ENCODE measurements at places on chromosomes 1 and 21.

GRCh38 chr1:226719596-226720387 is 19.3 kb downstream of the ITPKB start:
- DNase-seq = no peak

- DNase-seq = no peak
Measured at GRCh38 chr1:9842781-9843575, 19.2 kb upstream of the CLSTN1 start.

- no peak for DNase-seq
Measured at GRCh38 chr1:226497991-226498639, 50.4 kb upstream of the STUM start.

DNA sequence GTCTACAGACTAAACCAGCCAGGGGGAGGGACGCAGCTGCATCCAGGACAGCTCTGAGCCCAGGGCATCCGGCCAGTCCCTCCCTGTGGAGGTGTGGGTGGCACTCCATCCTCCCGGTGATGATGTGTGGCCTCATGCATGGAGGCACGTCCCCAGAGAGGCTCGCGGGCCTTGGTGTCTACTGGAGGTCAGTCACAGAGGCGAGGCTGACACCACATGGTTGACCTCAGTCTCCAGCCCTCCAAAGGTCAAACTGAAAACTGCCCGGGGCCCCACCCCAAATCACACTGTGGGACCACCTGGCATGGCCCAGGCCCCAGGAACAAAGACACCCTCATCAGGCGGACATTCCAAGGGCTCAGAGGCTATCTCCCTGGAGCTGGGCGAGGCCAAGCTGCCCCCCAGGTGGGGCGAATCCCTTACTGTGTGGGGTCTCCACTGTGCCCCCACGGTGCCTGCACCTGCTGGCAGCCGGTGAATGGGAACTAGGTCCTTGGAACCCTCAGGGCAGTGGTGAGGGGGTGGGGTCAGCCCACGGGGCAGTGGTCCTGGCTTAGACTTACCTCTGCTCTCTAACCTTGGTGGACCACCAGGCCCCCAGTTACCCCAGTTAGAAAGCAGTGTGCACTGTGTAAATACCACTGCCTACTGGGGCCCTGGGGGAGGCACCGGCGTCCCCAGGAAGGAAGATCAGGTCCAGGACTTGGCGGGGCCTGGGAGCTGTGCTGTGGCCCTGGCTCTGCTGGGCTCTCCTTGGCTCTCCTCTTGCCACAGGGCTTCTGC is 49.1 kb downstream of the TRPM2 start:
- DNase-seq = peak; percentile 24

DNA sequence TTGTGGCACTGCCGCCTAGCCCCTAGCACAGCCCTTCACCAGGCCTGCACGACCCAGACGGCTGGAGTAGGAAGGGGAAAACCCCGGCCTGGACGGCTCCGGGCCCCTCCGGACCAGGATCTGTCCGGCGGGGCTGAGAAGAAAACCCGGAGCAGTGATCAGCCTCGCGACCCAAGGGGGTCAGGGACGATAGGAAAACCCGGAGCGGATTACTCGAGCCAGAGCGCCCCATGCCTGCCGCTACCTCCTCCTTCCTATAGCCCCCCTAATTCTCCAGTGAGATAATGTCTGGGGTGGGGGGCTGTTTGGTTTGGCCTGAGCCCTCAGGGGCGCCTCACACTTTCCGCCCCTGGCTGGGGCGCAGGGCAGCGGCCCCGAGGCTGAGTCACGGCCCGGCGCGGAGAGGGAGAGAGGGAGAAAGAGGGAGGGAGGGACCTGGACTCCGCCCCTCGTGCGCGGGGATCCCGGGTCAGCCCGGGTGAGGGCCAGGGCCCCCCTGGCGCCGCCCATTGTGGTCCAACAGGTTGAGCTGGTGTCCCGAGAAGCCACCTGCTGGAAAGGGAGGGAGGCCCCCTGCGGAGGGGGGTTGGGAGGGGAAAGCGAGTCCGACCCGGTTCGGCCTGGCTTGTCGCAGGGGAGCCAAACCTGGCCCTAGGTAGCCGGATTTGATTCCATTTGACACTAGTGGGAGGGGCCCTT is 1.7 kb upstream of the ZBTB7B start:
- DNase-seq = peak; percentile 84

DNA sequence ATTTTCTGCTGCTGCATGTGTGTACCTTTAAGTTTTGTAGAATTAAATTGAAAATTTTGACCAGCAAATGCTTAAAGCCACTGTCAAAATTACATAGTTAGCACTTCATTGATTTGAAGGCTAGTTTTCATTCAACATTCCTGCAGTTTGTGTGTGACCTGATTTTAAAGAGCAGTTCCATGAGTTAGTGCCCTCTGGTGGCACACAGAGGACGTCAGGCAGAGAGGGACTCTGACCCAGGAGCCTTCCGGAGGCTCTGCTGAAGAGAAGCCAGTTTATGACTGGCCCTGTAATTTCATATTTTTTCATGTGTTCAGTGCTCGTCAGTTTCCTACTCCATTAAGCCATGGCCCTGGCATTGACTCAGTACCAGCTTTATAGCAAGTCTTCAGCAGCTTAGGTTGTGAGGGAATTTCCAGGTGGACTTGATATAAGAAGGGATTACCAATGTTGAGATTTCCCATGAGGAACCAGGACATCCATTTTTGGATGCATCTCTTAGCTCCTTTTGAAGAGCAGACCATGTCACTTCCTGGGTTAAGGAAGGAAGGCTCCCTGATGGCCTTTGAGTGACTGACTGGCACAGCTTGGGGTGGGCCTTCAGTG is 104.7 kb downstream of the CAMTA1 start:
- DNase-seq = peak; percentile 56

DNA sequence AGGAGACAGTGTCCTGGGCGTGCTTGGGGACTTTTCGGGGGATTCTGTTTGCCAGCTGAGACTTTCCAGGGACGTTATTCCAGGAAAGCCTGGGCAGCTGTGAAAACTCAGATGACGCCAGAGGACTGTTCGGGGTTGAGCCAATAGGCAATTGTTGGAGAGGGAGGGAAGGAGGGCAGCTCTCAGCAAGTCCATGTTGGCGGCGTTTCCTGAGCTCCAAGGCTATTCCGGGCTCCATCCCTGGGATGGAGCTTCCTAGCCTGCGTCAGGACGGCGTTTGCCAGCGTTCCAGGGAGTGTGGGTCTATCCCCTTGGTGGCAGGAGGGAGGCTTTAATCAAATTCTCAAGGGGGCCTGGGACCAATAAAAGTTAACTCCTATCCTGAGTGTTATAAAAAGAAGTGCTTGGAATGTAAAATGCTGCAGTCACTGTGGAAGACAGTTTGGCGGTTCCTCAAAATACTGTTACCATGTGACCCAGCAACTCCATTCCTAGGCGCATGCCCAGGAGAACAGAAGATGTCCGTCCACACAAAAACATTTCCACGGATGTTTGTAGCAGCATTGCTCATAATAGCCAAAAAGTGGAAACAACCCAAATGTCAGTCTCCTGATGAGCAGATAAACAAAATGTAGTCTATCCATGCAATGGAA is 15.2 kb downstream of the SLC27A3 start:
- peak; percentile 42 for DNase-seq

DNA sequence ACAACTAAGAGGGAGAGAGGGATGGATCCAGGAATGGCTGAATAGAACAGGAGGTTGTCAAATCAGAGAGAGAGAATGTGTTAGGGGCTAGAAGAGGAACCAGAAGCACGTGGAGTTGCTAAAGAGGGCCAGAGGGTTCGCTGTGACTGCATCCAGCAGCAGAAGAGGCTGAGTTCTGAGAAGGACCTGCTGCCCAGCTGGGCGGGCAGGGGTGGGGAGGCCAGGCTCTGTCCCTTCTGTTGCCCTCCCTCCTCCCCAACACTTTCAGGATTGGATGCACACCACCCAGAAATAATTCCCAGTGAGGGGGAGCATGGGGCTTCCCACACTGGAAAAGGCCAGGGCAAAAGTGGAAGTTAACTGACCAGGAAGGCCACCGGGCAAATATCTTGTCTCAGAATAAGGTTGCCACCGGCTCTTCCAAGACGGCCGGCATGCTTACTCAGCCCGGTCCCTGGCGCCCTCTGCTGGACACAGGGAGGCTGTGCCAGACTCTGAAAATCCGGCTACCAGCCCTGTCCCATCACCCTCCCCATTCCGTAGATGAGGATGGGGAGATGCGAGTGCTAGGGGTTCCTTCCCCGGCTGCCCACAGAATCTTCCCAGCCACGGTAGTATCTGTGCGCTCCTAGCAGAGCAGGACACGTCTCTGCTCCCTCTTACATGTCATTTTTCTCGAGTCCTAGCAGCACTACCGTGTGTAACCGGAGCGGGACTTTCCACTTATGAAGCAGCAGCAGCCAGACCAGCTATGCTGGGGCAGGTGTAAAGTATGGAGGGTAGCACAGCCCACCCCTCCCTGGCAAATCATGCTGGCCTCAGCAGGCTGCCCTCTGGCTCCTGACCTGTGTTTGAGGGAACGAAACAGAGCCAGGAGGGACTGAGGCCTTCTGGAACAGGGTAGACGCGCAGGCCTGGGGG is 46.8 kb upstream of the A3GALT2 start:
- peak; percentile 78 for DNase-seq

DNA sequence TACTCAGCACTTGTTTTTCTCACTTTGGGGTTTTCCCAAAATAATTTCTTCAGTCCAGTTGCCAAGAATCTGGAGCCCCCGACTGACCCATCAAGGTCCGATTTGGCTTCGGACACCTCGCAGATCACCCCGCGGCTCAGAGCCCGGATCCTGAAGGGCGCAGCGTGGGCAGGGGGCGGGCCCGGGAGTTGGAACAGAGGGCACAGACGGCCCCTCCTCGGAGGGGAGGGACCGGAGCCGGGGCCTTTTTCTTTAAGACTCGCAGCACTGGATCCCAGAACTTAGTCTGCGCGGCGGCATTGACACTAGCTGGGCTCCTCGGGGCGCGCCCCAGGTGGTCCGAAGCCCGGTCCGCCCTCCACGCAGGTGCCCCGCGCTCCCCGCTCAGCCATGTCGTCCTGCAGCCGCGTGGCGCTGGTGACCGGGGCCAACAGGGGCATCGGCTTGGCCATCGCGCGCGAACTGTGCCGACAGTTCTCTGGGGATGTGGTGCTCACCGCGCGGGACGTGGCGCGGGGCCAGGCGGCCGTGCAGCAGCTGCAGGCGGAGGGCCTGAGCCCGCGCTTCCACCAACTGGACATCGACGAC is at the start of gene CBR3:
TSS of gene CBR3 (plus strand) at position 277 of the 588 bp plus-strand sequence. CDS start at position 391, 114 bp downstream.
- peak; percentile 72 for DNase-seq

GRCh38 chr1:175792136-175792535 is 48.7 kb upstream of the TNR start:
- DNase-seq = no peak

DNA sequence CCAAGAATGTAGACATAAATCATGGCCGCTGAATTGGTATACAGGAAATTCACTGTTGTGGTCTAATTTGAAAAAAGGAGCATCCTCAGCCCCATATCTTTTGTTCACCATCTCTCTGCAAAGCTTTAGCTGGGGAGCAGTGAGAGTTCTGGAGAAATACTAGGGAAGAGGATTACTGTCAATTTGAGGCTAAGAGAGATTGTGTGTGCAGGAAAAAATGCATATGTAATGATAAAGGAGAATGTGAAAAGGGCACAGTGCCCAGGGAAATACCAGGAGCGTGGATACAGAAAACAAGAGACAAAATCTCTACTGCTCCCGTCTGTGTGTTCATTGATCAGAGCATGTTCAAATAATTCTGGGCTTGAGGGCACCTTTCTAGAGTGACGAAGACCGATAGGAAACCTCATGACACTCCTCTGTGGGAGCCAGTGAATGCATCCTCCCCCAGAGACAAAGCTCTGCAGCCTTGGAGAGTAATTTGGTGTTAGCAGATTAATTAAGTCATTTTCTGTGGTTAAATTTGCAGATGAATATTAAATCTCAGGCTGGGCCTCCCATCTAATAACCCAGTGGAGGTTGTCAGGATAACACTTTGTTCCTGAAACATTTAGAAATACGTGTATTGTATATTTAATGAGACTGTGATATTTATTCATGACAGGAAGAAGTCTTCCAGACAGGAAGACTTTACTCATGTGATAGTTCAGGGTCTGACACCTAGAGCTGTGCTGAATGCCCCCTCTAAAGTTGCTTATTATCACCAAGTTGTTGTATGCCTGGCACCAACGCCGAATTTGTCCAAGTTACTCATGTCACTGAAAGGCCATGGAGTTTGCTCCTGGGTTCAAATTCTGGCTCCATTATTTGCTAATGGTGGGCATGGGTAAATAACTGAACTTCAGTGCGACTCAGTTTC is 287.3 kb upstream of the SGIP1 start:
- no peak for DNase-seq

DNA sequence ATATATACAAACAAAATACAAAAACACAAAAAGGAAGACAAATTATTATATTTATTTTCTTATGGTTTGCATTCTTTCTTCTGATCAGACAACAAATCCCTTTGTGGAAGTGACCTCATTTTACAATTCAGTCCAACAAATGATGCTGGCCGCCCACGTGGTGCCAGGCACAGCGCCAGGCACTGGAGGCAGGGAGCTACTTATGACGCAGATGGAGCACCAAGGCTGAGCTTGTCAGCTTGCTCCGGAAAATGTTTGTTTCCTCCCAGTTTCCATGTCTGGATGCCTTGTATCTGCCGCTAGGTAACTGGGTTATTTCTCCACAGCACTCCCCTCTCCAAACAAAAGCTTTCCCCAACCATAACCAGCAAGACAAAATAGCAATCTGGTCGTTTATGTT is 30.7 kb upstream of the CD34 start:
- DNase-seq = peak; percentile 80

GRCh38 chr1:66605419-66605997 is 71.6 kb downstream of the SGIP1 start:
- no peak for DNase-seq

- no peak for DNase-seq
Measured at GRCh38 chr1:37243368-37244082, 209.2 kb upstream of the GRIK3 start.

DNA sequence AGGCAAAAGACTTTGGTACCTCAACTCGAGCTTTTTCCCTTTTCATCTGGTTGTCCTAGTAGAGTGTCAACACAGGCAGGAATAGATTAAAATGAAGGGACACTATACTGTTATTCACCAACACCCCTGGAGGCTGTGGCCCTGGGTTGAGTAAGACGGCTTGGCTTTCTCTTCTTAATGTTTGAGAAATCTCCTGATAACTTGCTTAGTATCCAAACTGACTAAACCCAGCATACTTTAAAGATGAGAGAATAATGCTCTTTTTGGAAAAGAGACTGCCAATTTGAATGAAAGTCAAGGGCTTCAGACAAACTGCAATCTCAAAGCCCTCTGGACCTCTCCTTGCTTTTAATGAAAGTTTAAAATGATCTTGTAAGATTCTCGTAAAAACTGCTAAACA is 2.6 kb upstream of the SLC30A1 start:
- no peak for DNase-seq

DNA sequence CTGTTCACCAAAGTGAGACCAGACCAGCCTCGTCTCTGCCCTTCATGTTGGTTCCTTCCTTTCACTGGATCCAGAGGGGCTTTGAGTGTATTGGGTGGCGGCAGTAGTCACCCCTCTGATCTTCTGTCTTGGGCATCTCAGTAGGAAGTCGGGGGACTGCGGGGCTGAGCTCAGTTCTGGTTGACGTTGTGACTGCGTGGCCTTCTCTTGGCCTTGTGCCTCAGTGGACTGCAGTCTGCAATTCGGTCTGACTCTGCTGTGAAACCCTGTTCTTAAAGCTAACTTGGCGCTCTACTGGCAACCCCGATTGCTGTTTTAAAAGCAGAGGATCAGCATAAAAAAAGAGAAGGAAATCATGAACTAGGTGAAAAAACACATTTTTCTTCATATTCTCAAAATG is 56.7 kb downstream of the SLC37A1 start:
- no peak for DNase-seq
